Mesothelial cell of epicardium (in vitro differentiated cells): ENCODE measurements at places on chromosomes 5 and 9.

GRCh38 chr5:134227259-134227658, 1.4 kb upstream of the PPP2CA start:
- peak overlapping the region; percentile 94 for H3K4me3 ChIP-seq
- H3K27me3 ChIP-seq, result no peaks in the 10 kb centered on the region
- no peak for DNase-seq
- no peaks in the 10 kb centered on the region for H3K36me3 ChIP-seq
- peaks cover 34% of the 10 kb centered on the region for H3K4me1 ChIP-seq

- no peak for DNase-seq
- H3K27me3 ChIP-seq, result no peaks in the 10 kb centered on the region
- H3K4me1 ChIP-seq, result peaks cover 39% of the 10 kb centered on the region
- peak overlapping the region; percentile 3 for H3K27ac ChIP-seq
- H3K4me3 ChIP-seq, result no peak overlapping the region
- no peaks in the 10 kb centered on the region for H3K36me3 ChIP-seq
Measured at GRCh38 chr9:72524820-72525540, 3.6 kb downstream of the TMC1 start.

- peak overlapping the region; percentile 35 for H3K4me3 ChIP-seq
- peaks cover 17% of the 10 kb centered on the region for H3K36me3 ChIP-seq
- peaks cover 48% of the 10 kb centered on the region for H3K4me1 ChIP-seq
- H3K27me3 ChIP-seq, result no peaks in the 10 kb centered on the region
- H3K27ac ChIP-seq, result peak overlapping the region; percentile 97
Measured at GRCh38 chr9:129146441-129146941, 31.6 kb downstream of the IER5L start.

- H3K36me3 ChIP-seq, result no peaks in the 10 kb centered on the region
- peaks cover 18% of the 10 kb centered on the region for H3K4me1 ChIP-seq
- no peaks in the 10 kb centered on the region for H3K27me3 ChIP-seq
- no peak overlapping the region for H3K4me3 ChIP-seq
- peak overlapping the region; percentile 76 for H3K27ac ChIP-seq
Measured at GRCh38 chr5:74206579-74207550, 433.7 kb downstream of the ENC1 start.

DNA sequence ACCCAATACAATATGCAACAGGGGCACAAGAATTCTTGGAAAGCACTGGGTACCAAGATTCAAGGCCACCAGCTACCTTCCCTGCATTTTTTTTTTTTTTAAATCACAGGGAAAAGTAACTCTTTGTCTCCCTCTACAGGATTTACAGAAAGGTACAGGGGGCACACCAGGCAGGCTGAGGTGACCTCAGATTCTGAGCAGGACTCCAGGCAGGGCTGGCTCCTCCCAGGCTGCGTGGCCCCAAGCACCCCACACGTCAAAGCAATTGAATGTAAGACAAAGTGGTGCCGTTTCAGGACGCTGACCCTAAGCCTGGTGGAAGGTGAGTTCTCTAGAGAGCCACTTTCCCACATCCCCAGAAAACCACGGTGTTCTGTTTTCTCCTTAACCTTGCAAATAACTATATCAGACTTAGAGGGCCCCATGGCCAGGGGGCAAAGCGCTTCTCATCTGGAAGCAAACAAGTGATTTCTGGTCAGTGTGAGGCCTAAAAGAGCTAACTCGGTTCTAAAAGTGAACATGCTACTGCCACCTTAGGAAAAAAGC, 222.6 kb downstream of the ROR2 start:
- no peaks in the 10 kb centered on the region for H3K27me3 ChIP-seq
- H3K4me1 ChIP-seq, result no peaks in the 10 kb centered on the region
- H3K27ac ChIP-seq, result no peak overlapping the region
- peaks cover 35% of the 10 kb centered on the region for H3K36me3 ChIP-seq
- H3K4me3 ChIP-seq, result no peak overlapping the region
- DNase-seq, result no peak

GRCh38 chr9:94181408-94182181, 77.5 kb upstream of the ZNF169 start:
- DNase-seq, result no peak
- H3K27me3 ChIP-seq, result no peaks in the 10 kb centered on the region
- peaks cover 31% of the 10 kb centered on the region for H3K36me3 ChIP-seq
- peaks cover 24% of the 10 kb centered on the region for H3K4me1 ChIP-seq

- no peaks in the 10 kb centered on the region for H3K36me3 ChIP-seq
- peak overlapping the region; percentile 53 for H3K27ac ChIP-seq
- no peak for DNase-seq
- no peaks in the 10 kb centered on the region for H3K27me3 ChIP-seq
- H3K4me1 ChIP-seq, result peaks cover 28% of the 10 kb centered on the region
- no peak overlapping the region for H3K4me3 ChIP-seq
Measured at GRCh38 chr9:88759364-88759763, 224.4 kb downstream of the NXNL2 start.

DNA sequence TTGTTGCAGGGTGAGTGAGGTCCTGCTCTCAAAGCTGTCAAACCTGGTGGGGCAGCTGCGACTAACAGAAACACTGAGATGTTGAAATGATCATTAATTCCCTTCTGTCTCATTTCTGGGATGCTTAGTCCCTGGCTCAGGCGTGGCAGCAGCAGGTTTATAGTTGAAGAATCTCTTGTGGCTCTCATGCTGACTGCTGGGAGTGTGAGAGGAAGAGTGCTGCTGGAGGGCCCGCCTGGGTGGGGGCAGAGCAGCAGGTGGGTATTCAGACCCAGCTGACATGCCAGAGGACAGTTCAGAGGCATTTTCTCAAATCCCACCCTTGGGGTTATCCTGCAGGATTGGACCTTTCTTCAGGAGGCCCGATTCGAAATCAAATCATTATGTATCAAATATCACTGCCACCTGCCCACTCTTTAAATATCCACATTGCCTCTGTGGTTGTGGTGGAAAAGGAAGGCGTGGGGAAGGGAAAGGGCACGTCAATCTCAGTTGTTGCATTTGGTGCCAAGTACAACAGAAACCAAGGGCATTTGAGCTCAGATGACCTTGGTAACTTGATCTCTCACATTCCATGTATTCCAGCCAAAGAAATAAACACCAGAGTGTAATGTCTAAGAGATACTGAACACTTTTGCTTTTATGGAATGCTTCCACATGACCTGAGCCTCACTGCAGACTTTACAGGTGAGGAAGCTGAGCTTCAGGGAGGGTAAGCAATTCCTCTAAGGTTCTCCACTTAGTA, 224.3 kb downstream of the AOPEP start:
- peaks cover 58% of the 10 kb centered on the region for H3K4me1 ChIP-seq
- DNase-seq, result no peak
- peak overlapping the region; percentile 92 for H3K27ac ChIP-seq
- H3K4me3 ChIP-seq, result no peak overlapping the region

DNA sequence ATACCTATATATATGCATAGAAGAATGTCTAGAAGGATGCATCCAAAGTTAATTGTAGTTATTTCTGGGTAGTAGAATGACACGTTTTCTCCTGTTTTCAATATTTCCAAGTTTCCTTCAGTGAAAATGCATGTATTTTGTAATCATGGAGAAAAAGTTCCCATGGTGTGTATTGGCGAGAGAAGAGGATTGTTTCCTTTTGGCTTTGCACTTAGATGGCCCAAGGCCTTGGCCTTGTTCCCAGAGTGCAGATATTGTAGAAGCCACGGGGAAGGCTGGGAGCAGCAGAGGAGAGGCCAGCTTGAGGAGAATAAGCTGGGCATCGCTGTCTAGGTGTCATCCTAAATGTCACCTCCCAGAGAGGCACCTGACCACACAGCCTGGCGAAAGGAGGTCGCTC, 44.0 kb downstream of the IRF1 start:
- no peaks in the 10 kb centered on the region for H3K36me3 ChIP-seq
- peak overlapping the region; percentile 61 for H3K27ac ChIP-seq
- H3K27me3 ChIP-seq, result no peaks in the 10 kb centered on the region

DNA sequence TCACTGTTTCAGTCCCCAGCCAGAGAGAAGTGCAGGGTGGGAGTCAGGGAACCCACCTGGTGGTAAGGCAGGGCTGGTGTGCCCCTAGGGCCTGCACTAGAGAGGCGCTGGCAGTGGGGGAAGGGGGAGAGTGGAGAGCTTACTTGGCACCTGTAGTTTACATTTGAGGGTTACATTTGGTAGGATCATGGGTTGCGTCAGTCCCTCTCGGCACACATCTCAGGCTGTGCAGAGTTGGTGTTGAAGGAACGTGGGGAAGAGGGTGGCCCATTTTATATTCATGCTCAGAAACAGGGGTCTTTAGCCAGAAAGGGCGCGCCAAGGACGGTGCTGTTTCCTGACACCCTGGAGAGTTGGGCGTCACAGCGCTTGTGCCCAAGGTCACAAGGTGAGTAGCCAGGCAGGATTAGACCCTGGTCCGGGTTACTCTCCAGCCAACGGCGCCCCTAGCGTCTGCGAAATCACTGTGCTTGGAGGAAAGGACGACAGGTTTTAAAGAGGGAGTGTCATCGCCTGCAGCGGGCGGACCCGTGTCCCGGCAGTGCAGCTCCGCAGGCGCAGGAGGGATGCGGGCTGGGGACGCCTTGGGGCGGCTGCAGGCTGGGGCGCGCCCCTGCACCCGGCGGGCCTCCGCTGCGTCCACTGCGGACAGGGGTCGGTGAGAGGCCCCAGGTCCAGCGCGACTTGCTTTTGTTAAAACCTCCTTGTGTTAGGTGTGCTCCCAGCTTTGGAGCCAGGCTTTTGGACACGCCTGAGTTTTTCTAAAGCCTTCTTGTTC, 272.6 kb downstream of the FANCC start:
- peak; percentile 70 for DNase-seq
- H3K4me1 ChIP-seq, result peaks cover 49% of the 10 kb centered on the region
- H3K4me3 ChIP-seq, result peak overlapping the region; percentile 20

GRCh38 chr5:179132586-179133355, 72.6 kb downstream of the ZNF354C start:
- no peak overlapping the region for H3K27ac ChIP-seq
- no peaks in the 10 kb centered on the region for H3K27me3 ChIP-seq
- H3K36me3 ChIP-seq, result peaks cover 12% of the 10 kb centered on the region
- no peaks in the 10 kb centered on the region for H3K4me1 ChIP-seq
- DNase-seq, result no peak

DNA sequence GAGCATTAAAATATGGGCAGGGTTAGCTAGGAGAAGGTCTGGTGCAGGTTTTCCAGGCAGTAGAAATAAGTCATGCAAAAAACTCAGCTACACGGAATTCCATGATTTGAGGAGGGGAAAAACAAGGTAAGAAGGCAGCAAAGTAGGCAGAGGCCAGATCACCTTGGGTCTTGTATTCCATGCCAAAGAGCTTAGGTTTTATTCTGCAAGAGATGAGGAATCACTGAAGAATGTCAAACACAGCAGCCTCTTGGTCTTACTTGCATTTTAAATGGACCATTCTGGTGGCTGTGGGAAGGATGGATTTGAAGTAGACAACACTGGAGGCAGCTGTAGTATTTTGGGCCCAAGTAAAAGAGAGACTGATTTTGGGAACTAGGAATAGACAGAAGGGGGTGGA, 8.6 kb downstream of the TRPM3 start:
- no peaks in the 10 kb centered on the region for H3K4me1 ChIP-seq
- peaks cover 5% of the 10 kb centered on the region for H3K27me3 ChIP-seq
- H3K4me3 ChIP-seq, result no peak overlapping the region
- H3K36me3 ChIP-seq, result no peaks in the 10 kb centered on the region
- no peak for DNase-seq

DNA sequence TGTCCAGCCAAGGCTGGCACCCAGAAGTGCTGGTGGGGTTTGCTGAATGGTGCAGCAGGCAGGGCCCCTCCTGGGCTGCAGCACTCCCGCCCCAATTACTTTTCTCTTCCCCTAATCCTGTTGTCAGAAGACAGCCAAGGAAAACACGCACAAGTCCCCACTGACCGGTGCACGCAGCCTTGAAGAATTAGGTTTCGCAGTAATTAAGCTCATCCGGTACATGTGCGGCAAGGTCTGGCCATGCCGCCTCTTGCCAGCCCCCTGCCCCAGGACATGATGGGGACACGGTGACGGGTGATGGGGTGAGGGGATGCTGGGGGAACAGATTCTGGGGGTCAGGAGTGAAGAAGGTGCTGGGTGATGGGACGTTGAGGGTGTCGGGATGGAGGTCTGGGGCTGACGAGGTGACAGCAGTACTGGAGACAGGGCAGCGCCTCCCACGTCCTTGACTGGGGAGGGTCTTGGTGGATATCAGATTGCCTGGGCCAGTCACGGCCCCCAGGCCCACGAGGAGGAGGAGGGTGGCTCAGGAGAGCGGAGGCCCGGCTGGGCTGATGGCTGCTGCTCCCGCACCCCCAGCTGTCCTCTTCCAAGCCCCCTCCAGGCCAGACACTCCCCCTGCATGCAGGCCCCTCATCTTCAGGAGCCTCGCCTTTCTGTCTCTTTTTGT, 34.9 kb downstream of the BARX1 start:
- no peak overlapping the region for H3K4me3 ChIP-seq
- DNase-seq, result no peak
- H3K27ac ChIP-seq, result no peak overlapping the region
- H3K4me1 ChIP-seq, result no peaks in the 10 kb centered on the region

DNA sequence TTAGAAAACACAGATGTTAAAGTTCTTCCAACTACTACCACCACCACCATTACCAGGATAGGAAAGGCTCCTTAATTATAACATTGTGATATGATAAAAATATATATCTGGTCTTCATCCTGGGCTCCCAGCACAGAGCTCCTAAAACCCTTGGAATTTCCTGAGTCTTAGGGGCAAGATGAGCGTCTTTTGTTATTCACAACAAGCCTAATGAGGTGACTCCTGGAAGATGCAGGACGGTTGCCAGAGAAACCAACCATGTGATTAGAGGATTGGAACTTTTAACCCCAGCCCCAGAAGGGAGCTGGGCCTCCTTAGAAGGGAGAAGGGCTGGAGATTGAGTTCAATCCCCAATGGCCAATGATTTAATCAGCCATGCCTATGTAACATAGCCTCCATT, 148.0 kb upstream of the ADRA1B start:
- no peaks in the 10 kb centered on the region for H3K36me3 ChIP-seq
- no peaks in the 10 kb centered on the region for H3K27me3 ChIP-seq
- DNase-seq, result no peak
- peaks cover 25% of the 10 kb centered on the region for H3K4me1 ChIP-seq
- no peak overlapping the region for H3K4me3 ChIP-seq

DNA sequence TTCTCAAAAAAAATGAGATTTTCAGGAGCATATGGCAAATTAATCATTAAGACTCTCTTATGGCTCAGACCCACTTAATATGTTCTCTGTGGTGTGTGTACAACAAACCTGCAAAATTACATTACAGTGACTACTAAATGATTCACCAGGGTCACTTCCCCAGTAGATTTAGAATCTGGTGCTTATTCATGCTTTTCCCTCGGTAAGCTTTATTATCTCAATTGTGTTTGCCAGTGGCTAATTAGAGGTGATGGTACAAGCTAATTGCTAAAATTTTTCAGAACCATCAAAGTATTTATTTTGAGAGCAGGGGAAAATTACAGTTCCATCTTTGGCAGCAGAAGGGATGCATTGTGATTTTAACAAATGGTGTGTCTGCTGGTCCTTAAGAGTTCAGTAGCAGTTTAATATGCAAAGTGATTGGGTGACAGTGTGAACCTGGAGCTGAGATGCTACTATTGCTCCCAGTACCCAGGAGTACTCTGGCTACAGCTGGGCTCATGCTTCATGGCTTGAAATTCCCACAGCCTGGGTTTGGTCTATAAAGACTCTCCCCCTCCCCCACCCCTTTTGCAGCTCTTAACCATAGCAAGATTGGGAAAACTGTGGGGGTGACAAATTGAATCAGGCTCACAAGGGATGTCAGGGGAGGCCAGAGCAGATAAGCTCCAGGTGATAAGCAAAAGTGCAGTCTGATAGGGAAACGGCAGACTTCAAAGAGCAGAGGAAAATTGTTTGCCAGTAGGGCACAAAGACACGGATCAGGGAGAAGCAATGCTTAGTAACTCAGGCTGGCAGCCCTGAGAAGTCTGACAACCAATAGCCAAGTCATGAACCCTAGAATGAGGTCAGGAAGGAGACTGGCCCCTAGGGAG, 92.8 kb upstream of the RAD23B start:
- H3K27ac ChIP-seq, result no peak overlapping the region
- H3K4me3 ChIP-seq, result no peak overlapping the region
- DNase-seq, result no peak
- H3K36me3 ChIP-seq, result no peaks in the 10 kb centered on the region
- H3K27me3 ChIP-seq, result no peaks in the 10 kb centered on the region
- peaks cover 8% of the 10 kb centered on the region for H3K4me1 ChIP-seq
